K562 (cell line): ENCODE measurements at places on chromosomes 7 and 10.

DNA sequence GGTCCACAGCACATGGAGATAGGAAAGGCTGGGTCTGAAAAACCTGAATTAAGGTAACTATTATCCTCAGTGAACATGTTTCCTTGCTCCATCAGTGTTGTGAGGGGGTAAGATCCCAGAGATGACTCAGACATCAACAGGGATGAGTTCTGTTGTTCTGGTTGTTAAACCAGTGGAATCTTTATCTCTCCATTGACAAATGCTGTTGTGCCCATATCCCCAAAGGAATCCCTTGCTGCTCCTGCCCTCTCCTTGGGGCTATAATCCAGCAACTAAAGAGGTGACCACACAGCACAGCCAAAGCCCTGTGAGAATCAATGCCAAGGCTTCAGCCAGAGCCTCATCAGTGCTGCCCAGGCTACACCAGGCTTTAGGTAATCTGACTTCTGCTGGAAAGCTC, 113.4 kb downstream of the JAZF1 start:
- no peak for DNase-seq

DNA sequence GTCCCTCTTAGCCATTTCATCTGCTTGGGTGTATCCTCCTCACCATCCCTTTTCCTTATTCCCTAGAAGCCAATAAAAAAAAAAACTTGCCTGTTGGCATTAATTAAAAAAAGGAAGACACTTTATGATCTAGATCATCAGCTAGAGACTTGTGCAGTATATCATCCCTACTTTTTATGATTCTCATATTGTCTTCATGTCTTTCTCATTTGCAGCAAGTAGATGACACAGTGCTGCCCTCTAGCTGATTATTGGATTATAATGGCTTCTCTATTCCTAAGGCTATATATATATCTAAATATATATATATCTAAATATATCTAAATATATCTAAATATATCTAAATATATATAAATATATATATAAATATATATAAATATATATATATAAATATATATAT, 272.4 kb upstream of the LRGUK start:
- DNase-seq = peak; percentile 28

- DNase-seq = no peak
Measured at GRCh38 chr7:114084002-114084471, 165.2 kb upstream of the PPP1R3A start.

GRCh38 chr10:73734796-73735305, 9.3 kb upstream of the SEC24C start:
- DNase-seq = no peak

- DNase-seq = no peak
Measured at GRCh38 chr7:90290244-90291113, 30.6 kb downstream of the FAM237B start.

GRCh38 chr7:126803060-126803665, 449.6 kb downstream of the GRM8 start:
- peak; percentile 58 for DNase-seq

DNA sequence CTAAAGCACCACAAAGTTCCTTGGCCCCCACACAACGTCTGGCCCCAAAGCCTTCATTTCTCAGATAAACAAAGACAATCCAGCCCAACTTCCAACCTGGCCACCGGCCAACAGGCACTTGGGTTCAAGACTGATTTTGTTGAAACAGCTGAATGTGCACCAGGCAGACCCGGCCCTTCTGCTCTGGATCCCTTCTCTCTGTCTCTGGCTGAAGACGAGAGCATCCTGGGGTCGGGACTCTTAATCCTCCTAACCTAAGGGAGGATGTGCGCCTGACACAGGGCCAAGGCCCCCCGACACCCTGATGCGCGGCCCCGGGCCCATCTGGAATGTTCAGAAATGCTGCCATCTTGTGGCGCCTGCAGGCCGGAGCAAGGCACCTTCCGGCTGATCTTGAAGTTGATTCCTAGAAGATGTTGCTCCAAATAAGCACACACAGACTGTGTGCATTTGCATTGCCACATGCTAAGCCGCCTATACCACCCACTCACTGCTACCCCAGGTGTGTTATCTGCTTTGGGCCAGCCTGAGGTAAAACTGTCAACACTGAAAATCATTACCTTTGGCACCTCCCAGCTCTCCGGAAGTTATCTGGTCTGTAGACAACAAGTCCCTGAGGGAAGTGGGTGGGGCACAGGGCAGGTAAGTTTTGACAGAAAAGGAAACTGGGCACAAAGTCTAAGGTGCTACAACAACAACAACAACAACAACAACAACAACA, 98.4 kb upstream of the HABP2 start:
- DNase-seq = peak; percentile 41

- DNase-seq = no peak
Measured at GRCh38 chr10:103632247-103632642, 138.7 kb downstream of the NEURL1 start.

DNA sequence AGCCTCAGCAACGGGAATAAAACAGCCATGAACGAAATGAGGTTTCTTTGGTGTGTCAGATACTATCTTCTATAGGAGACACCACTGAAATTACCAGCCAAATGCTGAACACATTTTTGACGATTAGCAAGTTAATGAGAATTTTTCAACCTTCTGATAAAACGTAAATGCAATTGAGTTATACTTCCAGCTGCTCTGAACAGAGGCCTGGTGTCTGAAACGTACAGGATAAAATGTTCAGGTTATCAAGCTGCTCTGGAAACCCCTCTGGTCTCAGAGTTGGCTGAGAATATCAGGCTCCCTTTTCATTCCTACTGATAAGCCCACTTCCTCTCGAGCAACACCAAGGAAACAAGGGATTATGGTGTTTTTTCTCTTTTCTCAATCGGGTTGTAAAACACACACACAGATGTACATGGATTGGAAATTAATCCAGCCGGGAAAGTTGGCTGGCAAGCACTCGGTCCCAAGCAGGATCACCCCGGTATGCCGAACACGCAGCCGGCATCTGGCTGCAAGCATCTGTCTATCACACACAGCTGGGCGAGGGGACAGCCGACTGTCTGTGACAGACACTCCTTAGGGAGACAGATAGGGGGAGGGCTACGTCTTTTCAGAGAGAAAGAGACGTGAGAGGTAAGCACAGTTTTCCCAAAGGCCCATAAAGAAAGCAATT, 171.8 kb downstream of the PRKAG2 start:
- peak; percentile 59 for DNase-seq
